NCI-H1105 (cell line): ENCODE measurements at places on chromosomes 7 and 10.

GRCh38 chr7:46557295-46557711 lies 636.2 kb upstream of the IGFBP3 start:
- no peak for DNase-seq

DNA sequence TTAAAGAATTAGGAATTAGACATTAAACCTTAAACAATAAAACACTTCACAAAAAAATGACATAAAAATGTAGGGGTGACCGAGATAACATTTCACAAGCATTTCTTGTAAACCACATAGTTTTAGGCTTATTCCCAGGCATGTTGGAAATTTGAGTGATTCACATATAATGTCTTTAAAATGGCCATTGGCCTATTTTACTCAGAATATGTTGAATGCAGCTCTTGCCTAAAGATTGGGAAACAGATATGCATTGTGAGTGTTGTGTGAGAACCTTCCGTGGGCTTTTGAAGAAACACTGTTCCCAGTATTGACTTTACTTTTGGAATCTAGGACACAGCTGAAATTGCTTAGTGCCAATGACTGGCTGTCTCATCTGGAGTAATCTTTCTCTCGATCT lies 79.6 kb downstream of the ARL5B start:
- no peak for DNase-seq

GRCh38 chr7:134908289-134908688 lies 78.0 kb upstream of the AGBL3 start:
- DNase-seq: no peak

DNA sequence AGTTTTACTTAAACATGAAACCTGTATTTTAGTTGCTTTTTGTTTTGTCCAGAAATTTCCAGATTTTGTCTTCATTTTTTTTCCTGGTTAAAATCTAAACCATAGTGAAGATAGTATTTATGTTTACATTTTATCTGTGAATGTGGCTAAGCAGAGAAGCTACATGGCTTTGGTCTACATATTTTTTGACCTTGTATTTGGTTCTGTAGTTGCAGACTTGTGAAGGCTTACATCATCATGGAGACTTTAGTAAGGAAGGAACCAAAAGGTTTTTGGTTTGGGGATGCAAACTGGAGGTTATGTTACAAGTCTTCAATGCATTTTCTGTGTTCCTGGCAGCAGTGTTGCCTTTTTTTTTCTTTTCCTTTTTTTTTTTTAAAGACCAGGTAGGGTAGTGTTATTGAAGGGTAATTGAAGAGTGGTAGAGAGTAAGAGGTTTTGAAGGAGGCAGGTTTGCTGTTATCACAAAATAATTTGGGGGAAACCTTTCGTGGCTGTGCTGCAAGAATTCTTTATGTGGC lies 30.9 kb upstream of the VDAC2 start:
- DNase-seq: no peak

DNA sequence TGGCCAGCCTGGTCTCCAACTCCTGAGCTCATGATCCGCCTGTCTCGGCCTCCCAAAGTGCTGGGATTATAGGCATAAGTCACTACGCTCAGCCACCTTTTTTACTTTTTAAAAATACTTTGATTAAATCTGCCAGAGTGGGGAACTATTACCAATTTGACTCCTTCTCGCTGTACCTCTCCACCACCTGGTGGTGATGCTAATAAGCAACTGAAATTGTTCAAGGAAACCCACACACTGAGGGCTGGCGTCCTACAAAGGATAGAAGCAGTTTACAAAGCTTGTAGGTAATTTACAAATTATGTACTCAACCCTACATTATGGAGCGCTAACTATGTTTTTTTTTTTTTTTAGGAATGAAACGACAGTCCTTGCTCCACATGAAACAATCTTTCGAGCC lies 111.1 kb downstream of the CPED1 start:
- no peak for DNase-seq

DNA sequence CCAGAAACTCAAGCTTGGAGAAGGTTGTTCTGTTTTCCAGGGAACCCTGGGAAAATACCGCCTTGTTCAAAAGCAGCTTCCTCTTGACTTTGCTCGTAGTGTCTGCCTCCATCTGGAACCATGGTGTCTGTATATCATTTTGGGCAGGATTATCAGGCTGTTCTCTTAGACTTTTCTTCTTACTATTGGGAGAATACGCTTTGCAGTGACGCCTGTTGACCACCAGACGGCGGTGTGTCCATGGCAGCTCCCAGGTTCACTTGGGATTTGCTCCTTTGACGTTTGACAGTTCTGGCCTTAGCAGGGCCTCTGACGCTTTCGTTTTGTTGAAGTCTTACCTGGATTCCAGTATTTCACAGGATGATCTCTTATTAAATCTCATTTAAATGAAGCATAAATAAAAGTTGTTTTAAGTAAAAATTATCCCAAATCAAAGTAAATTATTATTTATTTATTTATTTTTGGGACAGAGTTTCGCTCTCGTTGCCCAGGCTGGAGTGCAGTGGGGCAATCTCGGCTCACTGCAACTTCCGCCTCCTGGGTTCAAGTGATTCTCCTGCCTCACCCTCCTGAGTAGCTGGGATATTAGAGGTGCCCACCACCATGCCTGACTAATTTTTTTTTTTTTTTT lies 41.8 kb upstream of the GJD4 start:
- DNase-seq: no peak

DNA sequence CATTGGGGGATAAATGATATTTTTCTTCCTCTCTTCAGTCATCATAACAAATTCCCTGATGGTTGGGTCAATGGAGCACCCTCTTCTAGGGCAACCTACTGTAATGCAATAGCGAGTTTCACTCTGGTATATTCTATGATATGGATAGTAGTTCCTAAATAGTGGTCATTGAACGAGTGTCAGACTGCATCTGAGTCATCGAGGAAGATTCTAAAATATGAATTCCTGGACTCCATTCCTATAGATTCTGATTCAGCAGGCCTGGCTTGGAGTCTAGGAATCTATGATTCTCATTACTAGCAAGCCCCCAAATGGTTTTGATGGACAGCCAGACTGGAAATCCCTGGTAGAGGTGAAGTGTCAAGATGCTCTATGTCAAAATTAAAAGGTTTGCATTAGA lies 254.5 kb downstream of the BUB3 start:
- no peak for DNase-seq

- DNase-seq: no peak
Measured at GRCh38 chr10:125441151-125441550, 241.8 kb downstream of the TEX36 start.

DNA sequence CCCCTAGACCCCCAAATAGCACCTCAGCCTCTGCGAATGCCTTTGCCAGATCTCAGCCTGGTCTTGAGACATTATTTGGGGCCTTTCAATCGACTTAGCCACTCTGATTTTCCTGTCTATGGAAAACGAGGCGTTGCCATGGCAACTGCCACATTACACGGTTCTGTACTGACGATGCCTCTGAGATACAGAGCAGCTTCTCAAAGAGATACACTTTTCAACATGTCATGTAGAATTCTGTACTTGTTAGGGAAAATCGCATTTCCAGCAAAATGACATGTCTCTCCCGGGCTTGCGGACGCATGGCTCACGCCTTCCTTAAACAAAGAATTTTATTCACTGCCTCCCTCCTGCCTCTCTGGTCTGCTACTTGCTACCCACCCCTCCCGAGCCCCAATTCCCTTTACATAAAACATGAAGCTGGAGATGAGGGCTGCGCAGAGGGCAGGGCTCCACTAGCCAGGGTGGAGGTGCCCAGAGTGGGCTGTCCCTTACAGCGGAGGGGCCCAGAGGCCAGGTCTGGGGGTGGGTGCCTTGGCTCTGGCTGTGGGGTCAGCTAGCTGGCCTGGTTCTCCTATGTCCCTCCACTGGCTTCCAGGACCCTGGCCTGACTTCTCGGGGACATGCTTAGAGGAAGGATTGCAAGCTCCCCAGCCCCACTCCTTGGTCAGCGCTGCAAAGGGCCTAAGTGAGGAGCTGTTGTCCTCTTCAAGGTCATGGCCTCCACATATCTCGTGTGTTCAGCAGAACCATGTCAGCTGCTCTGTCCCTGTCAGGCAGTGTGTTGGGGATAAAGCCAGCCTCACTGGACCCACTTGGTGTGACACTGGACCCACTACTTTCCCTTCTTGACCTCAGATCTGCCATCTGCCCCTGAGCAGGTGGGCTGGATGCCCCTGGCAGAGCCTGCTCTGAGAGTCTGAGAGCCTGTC lies 342.5 kb downstream of the RPS24 start:
- DNase-seq: no peak

DNA sequence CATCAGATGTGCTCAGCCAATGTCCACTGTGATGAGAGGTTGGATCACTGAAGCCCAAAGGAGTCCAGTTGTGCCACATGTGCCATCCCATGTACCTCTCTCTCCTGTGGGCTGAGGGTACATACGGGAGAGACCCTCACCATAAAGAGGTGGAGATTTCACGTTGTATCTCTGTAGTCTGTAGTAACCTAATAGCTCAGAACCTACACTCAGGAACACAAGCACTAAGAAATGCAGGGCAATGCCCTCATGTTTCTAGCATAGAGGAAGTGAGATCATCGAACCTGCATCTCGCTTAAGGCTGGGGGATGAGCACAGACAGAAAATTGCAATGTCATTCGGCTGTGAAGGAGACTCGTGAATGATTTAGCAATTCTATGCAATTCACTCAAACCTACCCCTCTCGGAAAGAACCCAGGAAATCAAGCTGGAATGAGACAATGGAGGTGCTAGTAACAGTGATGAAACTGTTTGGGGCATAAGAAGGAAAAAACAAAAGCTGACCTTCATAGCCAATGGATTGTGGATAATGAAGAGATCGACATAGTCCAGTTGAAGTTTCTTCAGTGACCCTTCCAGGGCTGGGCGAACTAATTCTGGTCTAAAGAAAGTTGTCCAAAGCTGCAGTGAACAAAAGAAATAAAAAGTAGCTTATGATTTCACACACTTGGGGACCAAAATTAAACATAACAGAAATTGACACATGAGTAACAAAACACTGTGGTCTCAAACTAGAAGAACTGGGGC lies 80.3 kb upstream of the UCN3 start:
- no peak for DNase-seq

GRCh38 chr7:94904982-94905381 lies 2.4 kb upstream of the PPP1R9A start:
- DNase-seq: no peak

DNA sequence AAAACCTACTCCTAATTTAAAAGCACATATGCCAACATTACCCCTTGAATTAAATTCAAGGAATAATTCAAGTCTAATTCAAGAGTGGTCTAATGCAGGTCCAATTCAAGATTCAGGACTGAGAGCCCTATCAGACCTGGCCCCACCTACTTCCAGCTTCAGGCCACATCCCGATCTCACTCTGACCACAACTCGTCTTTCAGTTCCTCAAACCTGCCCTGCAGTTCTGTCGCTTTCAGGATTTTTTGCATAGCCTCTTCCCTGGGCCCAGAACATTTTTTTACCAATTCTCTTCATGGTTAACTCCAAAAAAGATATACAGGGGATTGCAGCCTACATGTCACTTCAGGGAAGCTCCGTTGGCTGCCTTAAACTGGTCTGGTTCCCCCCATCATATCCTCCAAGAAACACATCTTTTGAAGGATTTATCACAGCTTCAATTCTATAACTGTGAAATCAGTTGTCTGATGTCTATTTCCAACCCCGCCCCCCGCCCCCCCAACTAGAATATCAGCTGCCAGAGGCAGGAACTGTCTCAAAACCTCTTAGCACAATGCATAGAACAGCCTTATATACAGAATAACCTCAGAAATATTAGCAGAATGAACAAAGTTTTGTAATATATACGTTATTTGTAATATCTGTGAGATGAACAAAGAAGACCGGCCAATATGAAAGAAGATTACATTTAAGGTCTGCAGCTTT lies 20.8 kb downstream of the CCDC6 start:
- DNase-seq: no peak

- no peak for DNase-seq
Measured at GRCh38 chr7:114979388-114979787, 57.5 kb downstream of the MDFIC start.

DNA sequence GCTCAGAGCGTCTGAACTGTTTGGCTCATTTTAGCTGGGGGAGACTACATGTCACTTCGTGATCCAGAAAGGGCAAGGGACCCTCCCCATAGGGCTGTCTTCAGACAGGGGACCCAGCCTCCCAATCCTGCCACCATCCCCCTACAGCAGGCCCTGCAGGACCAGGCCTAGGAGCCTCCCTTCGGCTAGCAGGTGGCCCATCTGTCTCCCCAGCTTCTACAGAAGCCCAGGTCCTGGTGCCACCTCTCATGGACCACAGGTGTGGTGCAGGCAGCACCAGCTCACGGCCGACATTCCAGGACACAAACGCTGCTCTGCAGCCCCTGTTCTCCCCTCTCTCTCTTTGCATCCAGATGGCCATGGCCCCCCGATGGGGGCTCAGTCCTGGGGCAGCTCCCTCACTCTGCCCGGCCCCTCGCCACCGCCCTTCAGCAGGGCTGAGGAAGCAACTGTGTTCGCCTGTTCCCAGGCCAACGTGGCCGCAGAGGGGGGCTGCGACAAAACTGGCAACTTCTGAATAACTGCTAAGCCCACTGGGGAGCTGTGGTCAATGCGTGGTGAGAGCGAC lies 10.3 kb downstream of the TECPR1 start:
- no peak for DNase-seq

DNA sequence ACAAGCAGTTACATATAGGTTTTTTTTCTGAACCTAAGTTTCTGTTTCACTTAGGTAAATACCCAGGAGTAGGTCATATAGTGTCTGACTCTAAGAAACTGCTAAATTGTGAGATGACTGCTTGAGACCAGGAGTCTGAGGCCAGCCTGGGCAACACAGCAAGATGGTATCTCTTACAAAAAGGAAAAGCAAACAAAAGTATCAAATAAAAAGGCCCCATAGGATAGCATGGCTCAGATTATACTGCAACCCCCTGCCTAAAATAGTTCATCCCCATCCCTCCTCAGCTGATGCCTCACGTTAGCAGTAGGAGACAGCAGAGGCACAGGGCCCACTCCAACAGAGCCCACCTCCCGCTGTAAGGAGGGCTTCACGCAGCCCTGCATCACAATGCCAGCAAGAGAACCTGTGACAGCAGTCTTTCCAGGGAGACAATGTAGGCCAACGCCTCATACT lies 90.3 kb downstream of the SRPK2 start:
- no peak for DNase-seq

DNA sequence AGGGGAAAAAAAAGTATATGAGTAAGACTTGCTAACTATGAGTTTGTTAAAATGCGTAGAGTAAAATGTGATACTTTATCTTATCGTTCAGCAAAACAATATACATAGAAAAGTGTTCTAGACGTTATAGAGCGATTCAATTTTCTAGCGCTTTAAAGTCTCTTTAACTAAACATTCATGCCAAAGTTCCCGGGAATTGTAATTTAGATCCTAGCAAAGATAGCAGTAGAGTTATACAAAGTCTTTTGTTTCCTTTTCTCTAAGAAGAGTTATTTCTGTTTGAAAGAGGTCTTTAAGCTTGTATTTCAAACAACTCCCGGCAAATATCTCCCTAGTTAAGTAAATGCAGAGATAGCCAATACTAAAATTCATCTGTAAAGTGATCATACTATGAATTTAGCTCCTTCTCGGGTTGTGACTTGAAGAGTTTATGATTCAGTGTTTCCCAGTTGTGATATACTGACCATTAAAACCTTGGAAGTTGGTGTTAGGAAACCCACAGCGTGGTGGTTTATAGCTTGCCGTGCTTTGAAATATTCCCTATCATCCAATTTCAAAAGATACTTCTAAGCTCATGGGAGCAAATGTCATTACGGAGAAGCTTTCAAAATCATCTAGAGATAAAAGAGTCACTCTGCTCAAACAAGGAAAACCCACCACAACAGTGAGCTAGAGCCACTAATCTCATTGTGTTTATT lies 171.7 kb downstream of the CSTF2T start:
- DNase-seq: no peak
